Sigmoid colon (tissue), 7 donors: ENCODE measurements at places on chromosomes 7 and 10. TPM values are rescaled to one million over a fixed set of nuclear protein-coding genes. Genes with fewer than 3 reads are reported as not detected.

GRCh38 chr10:78995987-78996791, 72.6 kb upstream of the ZMIZ1 start:
- DNase-seq: no peak

DNA sequence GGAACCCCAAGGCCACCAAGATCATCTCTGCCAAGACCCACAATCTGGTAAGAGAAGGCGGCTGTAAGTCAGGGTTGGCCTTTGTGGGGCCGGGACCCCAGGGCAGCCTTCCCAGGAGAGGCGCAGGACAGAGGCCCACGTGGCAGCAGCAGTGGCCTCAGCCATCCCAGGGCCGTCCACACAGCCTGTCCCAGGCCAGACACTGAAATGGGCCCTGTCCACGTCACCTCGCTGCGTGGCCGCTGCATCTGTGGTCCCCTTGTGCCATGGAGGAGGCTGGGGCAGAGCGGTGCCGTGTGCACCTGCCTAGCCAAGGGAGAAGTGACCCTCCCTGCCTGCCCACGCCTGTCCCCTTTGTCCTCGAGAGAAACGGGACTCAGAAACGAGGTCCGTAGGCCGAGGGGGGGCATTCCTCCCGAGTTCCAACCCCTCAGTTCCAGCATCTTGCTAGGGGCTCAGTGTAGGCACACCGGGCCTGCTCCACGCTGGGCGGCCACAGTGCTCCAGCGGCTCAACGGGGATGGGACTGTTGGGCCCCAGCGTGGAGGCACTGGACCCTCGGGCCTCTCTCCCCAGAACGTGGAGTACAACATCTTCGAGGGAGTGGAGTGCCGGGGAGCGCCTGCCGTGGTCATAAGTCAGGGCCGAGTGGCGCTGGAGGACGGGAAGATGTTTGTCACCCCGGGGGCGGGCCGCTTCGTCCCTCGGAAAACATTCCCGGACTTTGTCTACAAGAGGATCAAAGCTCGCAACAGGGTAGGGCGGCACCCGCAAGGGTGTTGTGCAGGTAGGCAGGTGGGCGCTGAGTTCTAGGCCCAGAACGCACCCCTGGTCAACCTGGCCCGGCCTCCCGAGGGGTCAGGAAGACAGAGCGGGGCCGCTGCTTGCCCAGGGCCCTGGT, 15.6 kb downstream of the DPYSL4 start:
- peak; percentile 55 for DNase-seq

GRCh38 chr10:103276896-103277712, at the start of gene INA:
TSS of gene INA (plus strand) at chr10:103277138. CDS start at chr10:103277212, 74 bp downstream.
- DNase-seq: no peak

- DNase-seq: no peak
These were observed 214.0 kb upstream of the DKK1 start for GRCh38 chr10:52100011-52100547.

DNA sequence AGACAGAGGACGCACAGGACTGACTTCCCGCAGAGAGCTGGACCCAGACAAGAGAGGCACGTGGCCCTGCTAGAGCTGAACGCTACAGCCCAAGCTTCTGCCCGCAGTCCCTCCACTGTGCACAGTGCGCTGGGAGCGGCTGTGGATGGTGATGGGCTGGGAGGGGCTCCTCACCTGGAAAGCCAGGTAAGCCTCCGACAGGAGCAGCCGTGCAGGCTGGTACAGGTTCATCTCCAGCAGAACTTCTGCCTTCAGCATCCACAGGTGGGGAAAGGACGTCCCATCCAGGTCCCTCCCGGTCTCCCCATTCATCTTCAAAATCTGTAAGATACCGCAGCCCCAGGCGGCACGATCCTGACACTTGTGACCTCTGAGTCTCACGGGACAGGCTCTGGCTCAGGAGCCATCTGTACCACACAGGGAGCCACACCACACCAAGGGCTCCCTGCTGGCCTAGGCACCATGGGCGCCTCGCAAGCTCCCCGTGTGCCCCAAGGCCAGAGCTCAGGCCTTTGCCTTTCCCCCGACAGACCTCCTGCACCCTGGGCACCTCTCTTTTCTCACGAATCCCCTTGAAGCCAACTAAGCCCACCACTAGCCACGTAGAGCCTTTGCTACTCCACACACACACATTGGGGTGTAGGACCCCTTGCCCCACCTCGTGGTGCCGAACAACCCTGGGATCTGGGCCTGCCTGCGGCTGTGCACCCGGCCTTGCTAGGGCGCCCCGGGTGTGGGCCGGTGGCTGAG, 76.3 kb downstream of the CFAP46 start:
- DNase-seq: peak; percentile 54

GRCh38 chr7:69208848-69209247, 389.4 kb upstream of the AUTS2 start:
- no peak for DNase-seq

DNA sequence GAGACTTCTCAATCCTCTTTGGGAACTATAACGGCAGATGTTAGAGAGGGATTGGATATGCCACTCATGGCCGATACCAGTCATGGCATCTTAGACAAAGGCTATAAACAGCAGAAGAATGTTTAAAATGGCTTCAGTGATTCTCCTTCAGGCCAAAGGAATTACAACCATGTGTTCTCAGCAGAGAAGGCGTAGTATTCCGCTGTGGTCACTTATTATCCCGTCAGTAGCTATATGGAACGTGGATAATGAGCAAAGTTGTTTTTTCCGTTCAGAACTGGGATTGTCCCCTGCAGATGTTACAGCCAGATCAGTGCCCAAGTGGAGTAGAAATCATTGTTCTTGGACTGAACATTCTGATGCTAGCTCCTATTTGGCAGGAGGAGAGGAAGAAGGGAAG, 43.1 kb downstream of the TEX36 start:
- no peak for DNase-seq

DNA sequence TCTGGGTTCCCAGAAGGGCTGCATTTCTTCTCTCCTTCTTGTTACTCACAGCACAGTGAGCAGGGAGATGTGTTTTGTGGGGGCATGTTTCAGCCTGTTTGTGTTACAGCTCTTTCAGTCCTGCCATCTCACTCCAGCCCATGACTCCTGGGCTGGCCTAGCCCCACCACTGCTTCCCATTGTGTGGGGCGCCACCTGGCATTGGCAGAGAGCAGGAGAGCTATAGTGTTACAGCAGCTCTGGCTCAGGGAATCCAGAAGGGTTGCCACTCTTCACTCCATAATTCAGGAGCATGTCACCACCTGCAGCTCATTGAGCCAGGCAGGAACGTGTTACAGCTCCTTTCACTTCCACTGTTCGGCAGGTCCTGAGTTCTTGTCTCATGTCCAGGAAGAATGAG, 30.0 kb downstream of the CLDN12 start:
- no peak for DNase-seq

DNA sequence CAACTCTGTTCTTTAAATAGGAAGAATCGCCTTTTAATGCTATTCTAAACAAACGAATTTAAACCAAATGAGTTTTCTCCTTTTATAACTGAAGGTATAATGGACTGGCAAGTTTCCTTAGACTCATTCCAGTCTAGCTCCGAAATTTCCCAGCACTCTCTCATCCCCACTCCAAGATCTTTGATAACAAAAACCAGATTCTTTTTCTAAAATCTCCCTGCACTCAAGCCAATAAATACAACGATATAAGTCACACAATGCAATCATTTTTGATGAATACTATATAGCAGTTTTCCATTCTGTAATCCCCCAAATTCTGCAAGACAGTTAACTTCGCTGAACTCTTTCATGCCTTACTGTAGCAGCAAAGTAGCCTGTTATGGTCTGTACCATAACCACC, 1.9 kb downstream of the OGA start:
- no peak for DNase-seq

DNA sequence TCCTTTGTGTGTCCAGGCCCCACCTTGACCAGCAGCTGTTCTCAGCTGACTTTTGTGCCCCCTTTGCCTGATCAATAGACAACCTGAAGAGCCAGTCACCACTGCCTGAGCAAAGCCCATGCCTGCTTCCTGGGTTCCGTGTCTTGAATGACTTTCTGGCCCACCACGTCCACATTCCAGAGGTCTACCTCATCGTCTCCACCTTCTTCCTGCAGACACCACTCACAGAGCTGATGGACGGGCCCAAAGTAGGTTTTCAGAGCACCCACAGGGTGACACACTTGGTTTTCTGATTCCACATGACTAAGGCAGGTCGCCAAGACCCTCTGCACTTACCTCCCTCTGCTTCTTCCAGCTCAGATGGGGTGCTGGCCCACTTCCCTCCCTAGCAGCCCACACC, 126.8 kb downstream of the WDFY4 start:
- DNase-seq: no peak

DNA sequence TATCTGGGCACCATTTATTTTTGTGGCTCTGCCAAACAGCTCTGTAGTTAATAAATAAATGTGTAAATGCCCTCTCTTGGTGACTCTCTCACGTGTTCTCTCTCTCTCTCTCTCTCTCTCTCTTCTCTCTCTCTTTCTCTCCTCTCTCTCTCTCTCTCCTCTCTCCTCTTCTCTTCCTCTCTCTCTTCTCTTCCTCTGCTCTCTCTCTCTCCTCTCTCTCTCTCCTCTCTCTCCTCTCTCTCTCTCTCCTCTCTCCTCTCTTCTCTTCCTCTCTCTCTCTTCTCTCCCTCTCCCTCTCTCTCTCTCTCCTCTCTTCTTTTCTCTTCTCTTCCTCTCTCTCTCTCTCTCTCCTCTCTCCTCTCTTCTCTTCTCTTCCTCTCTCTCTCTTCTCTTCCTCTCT, 145.8 kb upstream of the TMEM72 start:
- no peak for DNase-seq

DNA sequence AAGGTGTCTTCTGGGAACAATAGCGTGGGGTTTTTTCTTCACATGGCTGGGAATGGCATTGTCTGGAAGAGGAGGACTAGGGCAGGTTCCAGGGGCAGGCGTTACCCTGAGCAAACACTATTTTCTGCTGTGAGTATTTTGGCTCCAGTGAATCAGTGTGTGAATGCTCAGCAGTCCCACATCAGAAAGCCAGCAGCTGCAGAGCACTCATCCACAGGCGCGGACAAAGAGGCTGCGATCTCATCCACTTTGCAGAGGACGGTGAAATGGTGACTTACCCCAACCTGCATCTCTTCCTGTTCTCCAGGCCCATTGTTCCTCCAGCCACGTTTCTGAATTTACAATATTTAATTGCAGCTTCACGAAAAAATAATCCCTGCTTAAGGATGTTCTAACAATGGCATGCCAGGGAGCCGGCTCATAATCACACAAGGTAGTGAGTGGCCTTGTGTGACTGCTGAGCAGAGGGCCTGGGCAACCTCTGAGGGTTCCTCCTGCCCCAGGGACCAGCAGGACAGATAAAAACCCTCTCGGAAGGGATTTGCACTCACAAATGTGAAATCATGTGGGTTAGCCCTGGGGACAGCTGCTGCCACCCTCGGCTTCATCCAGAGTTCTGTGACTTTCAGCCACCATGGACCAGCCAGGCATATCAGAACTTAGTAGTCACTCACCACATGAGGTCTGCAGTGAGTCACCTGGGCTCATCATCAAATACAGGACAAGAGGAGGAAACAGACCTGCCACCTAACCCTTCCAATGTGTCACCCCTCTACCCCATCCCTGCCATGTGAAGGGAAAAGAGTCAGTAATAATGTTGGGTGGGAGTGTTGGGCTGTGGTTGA, 65.0 kb upstream of the EN2 start:
- no peak for DNase-seq

GRCh38 chr10:70583669-70584037, 18.9 kb downstream of the PRF1 start:
- DNase-seq: no peak

- DNase-seq: no peak
These were observed 29.3 kb downstream of the KLF6 start for GRCh38 chr10:3755440-3756359.

- DNase-seq: peak; percentile 87
These were observed 178.4 kb downstream of the SH3PXD2A start for GRCh38 chr10:103676851-103677417.

- DNase-seq: peak; percentile 87
These were observed 24.3 kb downstream of the PRLHR start for GRCh38 chr10:118571123-118571522.

DNA sequence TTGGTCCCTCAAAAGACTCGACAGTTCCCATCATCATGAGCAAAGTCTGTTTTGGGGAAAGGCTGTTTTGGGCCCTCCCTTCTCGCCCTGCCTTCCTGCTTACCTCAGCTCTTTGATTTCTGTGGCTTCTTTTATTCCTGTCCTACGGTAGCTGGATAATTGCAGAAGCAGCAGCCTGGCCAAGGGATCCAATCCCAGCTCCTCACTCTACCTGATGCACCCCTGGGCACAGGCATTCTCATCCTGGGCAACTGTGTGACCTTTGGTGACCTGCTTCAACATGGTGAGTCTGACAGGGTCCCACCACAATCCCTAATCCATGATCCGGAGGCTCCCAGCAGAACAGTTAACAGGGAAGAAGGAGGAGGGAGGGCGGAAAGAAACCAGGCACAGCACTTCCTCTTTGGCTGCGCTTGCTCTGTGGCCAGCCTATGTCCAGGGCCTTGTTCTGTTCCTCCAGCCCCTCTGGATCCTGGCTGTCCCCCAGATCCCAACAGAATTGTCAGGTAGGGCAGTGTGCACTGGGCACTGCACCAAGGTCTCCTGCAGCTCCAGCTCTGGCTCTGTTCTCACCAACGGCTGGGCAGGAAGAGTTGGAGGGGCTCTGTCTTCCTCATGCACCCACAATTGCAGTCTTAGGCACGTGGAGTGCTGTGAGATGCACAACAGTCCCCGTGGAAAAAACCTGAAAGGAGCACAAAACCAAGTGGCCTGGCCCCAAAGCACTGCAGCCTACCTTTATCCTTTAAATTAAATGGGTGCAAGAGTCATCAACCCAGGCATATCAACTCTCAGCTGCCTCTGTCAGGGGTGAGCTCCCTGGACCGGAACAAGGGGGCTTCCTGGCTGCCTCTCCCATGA, 144.4 kb downstream of the PTPN20 start:
- no peak for DNase-seq

- no peak for DNase-seq
These were observed 8.4 kb downstream of the LRRC4 start for GRCh38 chr7:128022631-128023532.

The TMEM273 gene
- polyA plus RNA-seq: 5.4 TPM

The BRAF gene
- polyA plus RNA-seq: 7.5 TPM

The SLC39A12 gene
- polyA plus RNA-seq: not detected

The SAMD9 gene
- polyA plus RNA-seq: 14.3 TPM

The TRPV5 gene
- polyA plus RNA-seq: not detected

The GSTO2 gene
- 9.7 TPM for polyA plus RNA-seq

The BAIAP2L1 gene
- polyA plus RNA-seq: 26.4 TPM

The BHLHA15 gene
- 1.2 TPM for polyA plus RNA-seq

The P4HA1 gene
- polyA plus RNA-seq: 15.1 TPM

The GHRHR gene
- polyA plus RNA-seq: not detected

The KMT2C gene
- polyA plus RNA-seq: 8.4 TPM

The TUBB8 gene
- polyA plus RNA-seq: 0.66 TPM

The KLF6 gene
- polyA plus RNA-seq: 91.6 TPM

The GPC2 gene
- polyA plus RNA-seq: 5.3 TPM
